ENCODE measurements at places on chromosomes 3 and 15.

GRCh38 chr3:194884649-194885315, 199.1 kb downstream of the FAM43A start:
- DNase-seq = no peak

DNA sequence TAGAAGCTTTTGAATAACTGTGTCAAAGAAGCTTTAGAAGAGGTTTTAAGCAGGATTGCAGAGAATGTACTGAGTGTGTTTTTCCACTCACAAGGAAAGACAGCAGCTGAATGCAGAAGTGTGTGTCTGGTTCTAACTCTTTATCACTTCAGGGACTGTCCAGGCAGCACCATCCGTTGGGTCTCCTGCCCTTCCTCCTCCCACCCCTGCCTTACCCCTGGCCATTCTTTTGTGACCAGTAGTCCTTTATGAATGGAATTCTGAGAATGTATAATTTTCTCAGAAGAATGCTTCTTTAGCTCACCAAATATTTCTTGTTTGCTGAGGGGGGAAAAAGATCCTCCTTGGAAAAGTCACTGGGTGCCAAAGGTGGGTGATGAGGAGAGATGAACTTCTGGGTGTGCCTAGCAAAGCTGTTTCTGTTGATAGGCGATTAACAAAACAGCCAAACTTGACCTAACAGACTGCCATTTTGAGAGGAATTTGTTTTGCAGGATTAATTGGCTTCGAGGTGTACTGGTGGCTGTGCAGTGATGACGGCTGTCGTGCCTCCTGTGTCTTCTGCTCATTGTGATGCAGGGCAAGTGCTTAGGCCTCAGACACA, 70.9 kb downstream of the IGF1R start:
- DNase-seq = no peak

GRCh38 chr3:126407412-126408044, 12.8 kb downstream of the CFAP100 start:
- DNase-seq = no peak

- DNase-seq = no peak
These were observed 245.6 kb downstream of the CLSTN2 start for GRCh38 chr3:140180603-140181002.

DNA sequence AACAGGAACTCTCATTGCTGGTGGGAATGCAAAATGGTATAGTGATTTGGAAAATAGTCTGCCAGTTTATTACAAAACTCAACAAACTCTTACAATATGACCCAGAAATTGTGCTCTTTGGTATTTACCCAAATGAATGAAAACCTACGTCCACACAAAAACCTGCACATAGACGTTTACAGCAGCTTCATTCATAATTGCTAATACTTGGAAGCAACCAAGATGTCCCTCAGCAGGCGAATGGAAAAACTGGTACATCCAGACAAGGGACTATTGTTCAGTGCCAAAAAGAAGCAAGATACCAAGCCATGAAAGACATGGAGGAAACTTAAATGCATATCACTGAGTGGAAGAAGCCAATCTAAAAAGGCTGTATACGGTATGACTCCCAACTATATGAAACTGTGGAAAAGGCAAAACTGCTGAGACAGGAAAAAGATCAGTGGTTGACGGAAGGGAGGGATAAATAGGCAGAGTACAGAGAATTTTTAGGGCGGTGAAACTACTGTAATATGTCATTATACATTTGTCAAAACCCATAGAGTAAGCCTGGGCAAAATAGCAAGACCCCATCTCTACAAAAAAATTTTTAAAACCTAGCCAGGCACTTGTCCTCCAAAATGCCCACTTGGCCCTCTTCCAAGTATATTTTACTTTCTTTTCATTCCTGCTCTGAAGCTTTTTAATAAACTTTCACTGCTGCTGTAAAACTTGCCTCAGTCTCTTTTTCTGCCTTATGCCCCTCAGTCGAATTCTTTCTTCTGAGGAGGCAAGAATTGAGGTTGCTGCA, 4.9 kb upstream of the MKRN2OS start:
- DNase-seq = no peak

GRCh38 chr15:85407421-85408269, 27.2 kb downstream of the AKAP13 start:
- DNase-seq = no peak

GRCh38 chr3:109853077-109853731, 515.9 kb upstream of the DPPA4 start:
- no peak for DNase-seq

DNA sequence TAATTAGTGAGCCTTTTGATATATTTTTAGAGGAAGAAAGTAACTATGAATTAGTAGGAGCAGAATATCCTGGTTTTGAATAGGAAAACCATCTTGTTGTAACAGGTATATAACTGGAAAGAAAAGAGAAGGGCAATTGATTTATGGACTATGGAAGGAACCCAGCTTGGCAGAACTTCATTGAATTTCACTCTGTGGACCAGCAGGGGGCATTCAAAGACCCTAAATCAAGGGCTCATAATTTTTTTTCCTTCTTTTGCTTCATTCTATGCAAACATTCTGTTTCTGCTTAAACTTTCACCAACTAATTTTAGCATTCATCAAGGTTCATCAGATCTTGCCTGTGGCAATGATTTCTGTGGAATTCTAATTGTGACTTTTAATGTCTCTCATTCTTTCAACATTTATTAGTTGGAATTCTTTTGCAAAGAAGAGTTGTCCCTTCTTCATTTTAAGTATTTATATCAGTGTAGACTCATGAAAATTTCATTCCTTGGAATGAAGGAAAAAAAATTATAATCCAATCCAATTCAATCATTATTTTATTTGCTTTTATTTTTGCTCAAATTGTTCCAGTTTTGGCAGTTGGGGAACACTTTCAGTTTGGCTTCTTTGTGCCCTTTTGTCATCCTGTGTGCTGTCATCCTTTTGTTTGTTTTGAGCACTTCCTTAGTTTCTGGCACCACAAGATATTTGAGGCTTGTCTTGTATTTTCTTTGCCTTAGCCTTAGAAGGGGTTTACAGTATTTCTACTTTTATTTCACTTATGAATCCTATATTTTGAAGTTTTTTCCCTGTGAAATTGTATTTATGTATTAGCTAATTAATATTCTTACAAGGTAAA, 30.4 kb downstream of the NXPE3 start:
- no peak for DNase-seq

DNA sequence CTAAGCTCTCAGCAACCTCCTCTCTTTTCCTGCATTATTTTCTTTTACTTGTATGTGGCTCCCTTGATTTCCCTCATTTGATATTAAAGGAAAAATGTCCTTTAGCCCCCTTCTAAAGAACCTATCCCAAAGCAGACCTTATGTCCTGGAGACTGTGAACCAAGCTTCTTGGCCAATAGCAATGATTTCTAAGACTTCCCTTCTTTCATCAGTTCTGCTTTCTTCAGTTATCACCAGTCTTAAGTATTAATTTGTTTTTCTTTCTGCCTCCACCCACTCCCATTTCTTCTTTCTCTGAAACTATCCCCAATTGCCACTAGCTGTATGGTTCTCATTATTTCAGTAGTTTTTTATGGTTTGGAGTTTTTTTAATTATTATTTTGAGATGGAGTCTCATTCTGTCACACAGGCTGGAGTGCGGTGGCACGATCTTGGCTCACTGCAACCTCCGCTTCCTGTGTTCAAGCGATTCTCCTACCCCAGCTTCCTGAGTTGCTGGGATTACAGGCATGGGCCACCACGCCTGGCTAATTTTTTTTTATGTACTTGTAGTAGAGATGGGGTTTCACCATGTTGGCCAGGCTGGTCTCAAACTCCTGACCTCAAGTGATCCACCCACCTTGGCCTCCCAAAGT, 12.1 kb downstream of the TMOD3 start:
- no peak for DNase-seq

DNA sequence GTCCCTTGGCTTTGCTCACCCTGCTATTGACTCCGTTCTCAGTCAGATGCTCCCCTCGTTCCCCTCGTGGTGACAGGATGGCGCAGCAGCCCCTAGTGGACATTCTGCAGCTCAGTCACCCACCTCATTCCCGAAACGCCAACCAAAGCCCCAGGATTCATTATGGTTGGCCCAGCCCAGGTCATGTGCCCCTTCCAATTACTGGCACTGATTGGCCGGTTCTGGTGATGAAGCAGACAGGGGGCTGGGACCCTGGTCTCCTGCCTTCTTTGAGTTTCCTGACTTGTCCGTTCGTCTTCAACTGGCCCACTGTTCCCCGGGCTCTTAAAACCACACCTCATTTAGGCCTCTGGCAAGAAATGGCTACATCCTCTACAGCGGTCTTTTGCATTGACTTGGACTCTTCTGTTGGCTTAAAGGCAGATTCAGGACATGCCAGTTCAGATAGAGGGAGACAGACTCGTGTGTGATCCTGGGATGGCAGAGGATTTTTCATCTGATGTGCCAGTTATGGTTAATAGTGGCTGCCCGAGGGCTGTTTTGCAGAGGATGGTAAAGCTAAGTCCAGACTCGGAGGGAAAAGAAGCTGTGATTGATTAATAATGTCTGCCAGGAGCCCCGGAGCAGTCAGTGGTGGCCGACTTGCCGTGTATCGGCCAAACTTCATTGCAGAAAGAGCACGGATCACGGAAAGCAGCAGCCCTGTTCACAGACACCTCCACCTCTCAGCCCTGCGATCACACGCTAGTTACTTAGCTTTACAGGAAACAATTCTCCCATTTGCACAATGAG, 37.8 kb downstream of the LSM3 start:
- no peak for DNase-seq

- no peak for DNase-seq
These were observed 269.1 kb downstream of the SHQ1 start for GRCh38 chr3:72579191-72579580.

GRCh38 chr15:44712346-44713005, 1.2 kb downstream of the B2M start:
- no peak for DNase-seq

- no peak for DNase-seq
These were observed 628.2 kb upstream of the CFAP20DC start for GRCh38 chr3:59677747-59678702.

- DNase-seq = no peak
These were observed 38.5 kb upstream of the CTDSPL start for GRCh38 chr3:37823189-37823588.

- no peak for DNase-seq
These were observed 152.4 kb downstream of the PGPEP1L start for GRCh38 chr15:98855067-98855814.

DNA sequence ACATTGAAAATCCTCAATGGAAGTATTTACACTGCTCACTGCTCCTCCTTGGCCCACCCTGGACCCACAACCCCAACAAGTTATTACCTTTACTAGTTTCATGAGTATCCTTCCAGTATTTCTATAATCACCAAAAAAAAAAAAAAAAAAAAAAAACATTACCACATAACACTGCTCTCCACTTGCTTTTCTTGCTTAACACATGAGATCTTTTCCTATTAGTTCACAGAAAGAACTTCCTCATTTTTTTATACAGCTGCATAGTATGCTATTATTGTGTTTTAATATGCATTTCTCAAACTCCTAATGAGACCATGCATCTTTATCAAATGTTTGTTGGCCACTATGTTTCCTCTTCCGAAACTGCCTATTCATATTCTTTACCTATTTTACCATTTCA, 14.6 kb downstream of the GABPB1 start:
- no peak for DNase-seq

DNA sequence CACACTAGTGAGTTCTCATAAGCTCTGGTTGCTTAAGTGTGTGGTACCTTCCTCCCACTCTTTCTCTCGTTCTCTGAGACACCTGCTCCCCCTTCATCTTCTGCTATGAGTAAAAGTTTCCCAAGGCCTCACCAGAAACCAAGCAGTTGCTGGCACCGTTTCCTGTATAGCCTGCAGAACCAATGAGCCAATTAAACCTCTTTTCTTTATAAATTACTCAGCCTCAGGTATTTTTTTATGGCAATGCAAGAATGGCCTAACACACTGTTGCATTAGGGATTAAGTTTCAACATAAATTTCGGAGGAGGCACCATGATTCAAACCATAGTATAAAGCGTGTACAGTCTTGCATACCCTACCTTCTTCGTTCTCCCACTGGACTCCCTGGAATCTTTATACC, 252.3 kb upstream of the CHRM5 start:
- DNase-seq = no peak

DNA sequence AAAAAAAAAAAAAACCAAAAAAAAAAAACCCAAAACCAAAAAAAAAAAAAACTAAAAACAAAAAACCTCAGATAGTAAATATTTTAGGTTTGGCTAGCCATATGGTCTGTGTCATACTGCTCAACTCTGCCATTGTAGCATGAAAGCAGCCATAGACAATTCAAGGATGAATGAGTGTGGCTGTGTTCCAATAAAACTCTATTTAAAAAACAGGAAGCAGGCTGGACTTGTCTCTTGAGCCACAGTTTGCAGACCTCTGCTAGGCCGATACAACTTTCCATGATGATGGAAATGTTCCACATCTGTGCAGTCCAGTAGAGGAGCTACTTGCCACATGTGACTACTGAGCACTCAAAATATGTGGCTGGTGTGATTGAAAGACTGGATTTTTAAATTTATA, 11.1 kb downstream of the EFCAB12 start:
- DNase-seq = no peak

- DNase-seq = no peak
These were observed 117.2 kb downstream of the ADCY5 start for GRCh38 chr3:123331651-123332050.

DNA sequence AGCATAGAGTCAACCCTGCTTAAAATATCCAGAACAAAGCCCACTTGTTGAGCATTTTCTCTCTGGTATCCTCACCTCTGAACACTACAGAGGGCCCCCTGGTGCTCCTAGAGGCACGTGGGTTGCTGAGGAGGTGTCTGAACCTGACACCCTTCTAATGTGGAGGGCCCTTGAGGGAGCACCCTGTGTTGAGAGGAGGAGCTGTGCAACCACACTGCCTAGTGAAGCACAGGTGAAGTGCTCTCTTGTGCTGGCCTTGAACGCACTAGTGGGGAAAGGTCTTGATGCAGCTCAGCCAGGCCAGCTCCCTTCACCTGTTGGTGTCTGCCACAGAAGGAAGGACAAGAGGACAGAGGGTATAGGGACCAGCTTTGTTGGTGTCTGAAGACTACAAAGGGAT, 51.9 kb downstream of the CCK start:
- no peak for DNase-seq

- no peak for DNase-seq
These were observed 40.5 kb downstream of the KLF13 start for GRCh38 chr15:31367021-31367729.

DNA sequence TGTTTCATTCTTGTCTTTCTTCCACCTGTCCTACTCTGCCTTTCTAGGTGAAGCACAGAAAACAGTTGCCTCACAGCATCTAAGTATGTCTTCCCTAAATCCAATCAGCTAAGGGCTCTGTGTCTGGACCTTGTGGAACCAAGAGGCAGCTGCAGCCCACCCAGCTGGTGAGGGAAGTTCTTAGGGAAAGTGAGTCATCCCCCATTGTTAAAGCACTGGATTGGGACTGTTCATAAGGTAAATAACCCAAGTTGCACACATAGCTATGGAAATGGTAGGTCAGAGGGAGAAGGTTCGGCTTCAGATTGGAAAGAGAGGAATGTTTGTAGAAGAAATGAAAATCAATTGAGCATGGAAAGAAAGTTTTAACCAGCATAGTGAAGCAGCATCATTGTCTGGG, 18.0 kb upstream of the ARNT2 start:
- DNase-seq = no peak

- DNase-seq = no peak
These were observed 9.4 kb downstream of the TP53BP1 start for GRCh38 chr15:43483297-43484128.

GRCh38 chr3:111072031-111072921, 660 bp downstream of the NECTIN3 start:
- no peak for DNase-seq
